ENCODE measurements at places on chromosomes 7 and 10.

- no peak for DNase-seq
These were observed 104.2 kb upstream of the CHST15 start for GRCh38 chr10:124197371-124198124.

DNA sequence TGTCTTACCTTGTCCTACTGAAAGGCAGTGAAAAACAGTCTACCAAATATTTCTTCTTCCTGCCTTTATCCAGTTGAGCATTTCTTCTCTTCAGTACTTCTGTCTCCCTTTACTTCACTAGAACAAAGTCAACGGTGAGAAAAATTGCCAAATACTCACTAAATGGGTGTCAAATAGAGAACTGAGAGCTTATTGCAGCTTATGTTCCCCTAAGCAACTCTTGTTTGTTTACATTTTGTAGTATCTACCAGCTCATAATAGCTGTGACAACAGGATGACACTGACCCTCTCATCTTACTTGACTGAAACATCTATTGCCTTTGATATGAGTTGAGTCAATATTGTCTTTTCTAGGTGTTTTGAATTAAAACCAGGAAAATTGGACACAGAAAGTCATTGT lies 327.9 kb upstream of the SORCS1 start:
- no peak for DNase-seq

- DNase-seq, result no peak
These were observed 176.6 kb downstream of the PIP4K2A start for GRCh38 chr10:22537810-22538209.

DNA sequence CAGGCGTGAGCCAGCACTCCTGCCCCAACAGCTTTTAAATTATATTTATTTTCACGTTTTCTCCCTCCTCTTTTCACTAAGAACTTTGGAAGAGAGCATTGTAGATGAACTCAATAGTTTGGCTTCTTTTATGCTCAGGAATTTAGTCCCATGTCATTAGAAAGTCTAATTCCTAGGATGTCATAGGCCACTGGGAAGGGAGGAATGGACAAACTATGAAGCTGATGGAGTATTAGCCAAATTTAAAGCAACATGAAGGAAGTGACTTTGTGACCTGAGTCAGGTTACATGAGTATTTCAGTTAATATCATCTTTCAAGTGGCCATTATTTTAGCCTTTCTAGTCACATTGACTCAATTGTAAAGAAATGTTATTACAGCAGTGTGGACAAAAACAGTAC lies 18.0 kb upstream of the OPN4 start:
- no peak for DNase-seq

DNA sequence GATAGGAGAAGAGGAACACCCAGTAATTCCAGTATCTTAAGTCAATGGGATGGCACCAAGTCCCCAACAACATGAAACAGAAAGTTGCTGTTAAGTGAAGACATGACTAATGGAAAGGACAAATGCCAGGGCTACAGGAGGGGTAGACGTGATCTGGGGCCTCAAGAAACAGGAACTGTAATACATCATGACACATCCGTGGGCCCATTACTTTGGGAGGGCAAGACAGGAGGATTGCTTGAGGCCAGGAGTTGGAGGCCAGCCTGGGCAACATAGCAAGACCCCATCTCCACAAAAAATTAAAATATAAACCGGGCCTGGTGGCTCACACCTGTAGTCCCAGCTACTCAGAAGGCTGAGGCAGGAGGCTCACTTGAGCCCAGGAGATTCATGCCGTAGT lies 408.6 kb upstream of the PRKCQ start:
- no peak for DNase-seq

- no peak for DNase-seq
These were observed 122.5 kb upstream of the NOBOX start for GRCh38 chr7:144525956-144526355.

GRCh38 chr10:127948791-127949190 lies 41.9 kb downstream of the PTPRE start:
- no peak for DNase-seq

GRCh38 chr10:6333086-6333485 lies 130.4 kb downstream of the PFKFB3 start:
- no peak for DNase-seq

DNA sequence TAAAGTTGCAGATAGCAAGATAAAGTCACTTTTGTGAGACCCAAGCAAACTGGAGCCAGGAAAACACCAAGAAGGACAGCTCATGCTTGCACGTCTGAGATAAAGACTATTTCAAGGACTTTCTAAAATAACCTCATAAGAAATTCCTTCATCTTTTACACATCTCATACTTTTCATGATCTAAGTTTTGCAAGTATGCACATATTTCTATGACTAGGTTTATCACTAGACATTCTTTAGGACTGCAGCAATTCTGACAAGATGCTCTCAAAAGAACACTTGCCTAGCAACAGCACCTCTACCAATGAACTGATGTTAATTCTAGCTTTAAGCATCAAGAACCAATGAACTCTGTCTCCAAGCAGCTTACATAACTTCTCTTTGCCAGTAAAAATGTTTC lies 457.6 kb downstream of the SEMA3D start:
- DNase-seq, result no peak

- DNase-seq, result no peak
These were observed 602.7 kb upstream of the FOXK1 start for GRCh38 chr7:4079366-4079765.

GRCh38 chr7:33191340-33191739 lies 62.0 kb downstream of the BBS9 start:
- DNase-seq, result no peak

GRCh38 chr10:69794673-69795072 lies 7.0 kb upstream of the COL13A1 start:
- DNase-seq, result no peak

DNA sequence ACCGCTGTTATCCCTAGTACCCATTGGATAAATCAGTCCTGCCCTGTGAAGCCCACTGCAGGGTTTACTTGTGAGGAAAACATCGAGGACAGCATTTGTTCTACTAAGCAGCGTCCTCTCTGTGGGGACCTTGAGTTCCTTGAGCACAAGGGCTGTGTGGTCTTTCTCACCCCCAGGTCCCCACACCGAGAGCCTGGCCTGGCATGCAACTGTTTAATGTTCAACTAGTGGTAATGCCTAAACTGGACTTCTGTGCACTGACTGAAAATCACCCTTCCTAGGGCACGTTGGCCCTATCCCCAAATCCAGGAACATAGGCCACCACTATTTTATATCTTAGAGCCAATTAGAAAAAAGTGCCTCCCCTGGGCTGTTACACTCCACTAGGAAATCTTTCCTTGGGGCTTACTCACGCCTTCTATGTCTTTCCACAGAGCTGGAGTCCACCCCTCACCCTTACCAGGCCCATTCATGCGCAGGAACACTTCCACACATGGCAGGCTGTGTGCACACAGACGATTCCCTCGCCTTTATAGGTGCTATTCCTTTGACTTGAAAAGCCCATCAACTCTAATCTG lies 1.7 kb upstream of the TMEM213 start:
- no peak for DNase-seq

Measured in NCI-H1694 (cell line).